ENCODE measurements at places on chromosomes 7 and 10. TPM values are rescaled to one million over a fixed set of nuclear protein-coding genes. Genes with fewer than 3 reads are reported as not detected.
A peak's percentile ranks its signal among the peaks of the same experiment; 100 is the strongest.

ELMO1 gene
- total RNA-seq = 24.4 TPM

DNA sequence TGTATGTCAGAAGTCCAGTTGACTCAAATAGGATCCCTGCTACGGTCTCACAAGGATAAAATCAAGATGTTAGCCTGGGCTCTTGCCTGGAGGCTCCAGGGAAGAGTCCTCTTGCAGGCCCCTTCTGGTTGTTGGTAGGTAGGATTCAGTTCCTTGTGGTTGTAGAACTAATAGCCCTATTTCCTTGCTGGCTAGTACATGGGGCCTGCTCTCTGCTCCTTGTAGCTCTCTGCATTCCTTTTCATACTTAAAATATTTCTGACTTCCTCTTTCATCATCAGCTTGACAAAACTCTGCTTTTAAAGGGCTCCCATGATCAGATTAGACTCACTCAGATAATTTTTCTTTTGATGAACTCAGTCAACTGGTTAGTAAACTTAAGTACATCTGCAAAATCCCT lies 756.7 kb downstream of the GATA3 start:
- DNase-seq = no peak

DNA sequence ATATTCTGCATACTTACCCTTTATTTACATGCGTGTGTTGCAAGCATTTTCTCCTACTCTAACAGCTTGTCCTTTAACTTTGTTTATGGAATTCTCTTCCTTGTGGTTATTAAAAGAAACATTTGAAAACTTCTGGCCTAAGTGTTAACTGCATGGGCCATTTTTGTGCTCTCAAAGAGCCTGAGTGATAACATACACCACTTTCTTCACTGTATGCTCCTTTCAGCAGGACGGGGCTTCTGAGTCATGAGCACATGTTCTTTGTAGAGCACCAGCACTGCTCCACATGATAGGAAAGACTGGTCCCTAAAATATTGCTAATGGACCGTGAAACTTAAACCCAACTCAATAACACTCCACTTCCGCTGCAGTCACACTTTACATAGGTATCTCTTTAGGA lies 1093.6 kb upstream of the GHITM start:
- DNase-seq = no peak

DNA sequence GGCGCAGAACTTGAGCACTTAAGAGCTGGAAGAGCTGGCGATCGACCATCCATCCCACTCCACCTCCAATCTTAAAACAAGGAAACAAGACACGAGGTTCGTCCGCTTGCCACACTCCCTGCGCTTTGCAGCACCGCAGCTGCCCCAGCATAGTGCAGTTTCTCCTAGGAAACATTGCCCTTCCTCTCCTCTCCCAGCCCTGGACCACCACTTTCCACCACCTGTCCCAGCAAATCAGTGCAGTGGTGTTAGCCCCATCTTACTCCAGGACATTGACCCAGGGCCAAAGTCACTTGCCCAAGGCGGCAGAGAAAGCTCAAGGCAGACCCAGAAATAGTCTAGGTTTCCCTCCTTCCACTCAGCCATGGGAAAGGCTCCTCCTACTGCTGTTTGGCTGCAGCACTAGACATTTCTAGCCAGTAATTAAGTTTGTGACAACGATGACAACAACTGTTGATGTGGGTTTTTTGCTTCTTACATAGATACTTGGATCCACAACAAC lies 1.5 kb upstream of the PARD3 start:
- no peak for DNase-seq

ELN gene
- total RNA-seq = 149 TPM

SEC31B gene
- 2.0 TPM for total RNA-seq

- no peak for DNase-seq
These were observed 3.1 kb downstream of the SAR1A start for GRCh38 chr10:70167246-70167645.

GRCh38 chr7:97401398-97401797 lies 283.9 kb downstream of the SDHAF3 start:
- DNase-seq = no peak

DNA sequence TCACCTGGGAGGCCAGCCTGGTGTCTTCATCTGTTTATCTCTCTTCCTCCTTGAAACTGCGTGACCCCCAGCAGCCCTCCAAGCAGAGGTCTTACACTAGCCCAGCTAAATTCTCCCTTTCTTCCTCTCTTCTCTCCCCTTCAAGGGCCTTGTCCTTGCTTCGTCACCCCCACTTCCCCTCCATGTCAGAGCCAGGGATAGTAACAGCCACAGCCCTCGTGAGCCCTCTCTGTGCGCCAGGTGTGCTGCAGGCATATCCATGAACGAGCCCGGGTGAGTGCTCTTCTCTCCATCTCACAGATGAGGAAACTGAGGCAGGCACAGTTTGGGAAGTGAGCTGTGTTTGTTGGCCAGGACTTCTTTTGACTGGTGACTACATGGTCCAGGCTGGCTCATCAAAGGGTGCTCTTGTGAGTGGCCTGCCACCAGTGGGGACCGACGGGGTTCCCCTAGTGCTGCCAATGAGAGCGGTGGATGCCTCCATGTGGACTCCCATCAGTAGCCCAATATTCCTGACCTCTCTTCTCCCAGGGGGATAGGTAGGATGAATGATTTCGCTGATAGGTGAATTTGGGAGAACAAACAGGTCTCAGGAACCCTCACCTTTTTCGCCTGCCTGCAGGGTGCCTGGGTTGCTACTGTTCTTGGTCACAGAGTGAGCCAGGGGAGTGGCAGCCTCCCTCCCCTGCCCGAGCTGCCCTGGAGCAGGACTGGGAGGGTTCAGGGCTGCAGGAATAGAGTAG lies 38.1 kb downstream of the ADRA2A start:
- DNase-seq = no peak

- DNase-seq = no peak
These were observed 17.4 kb downstream of the DLG5 start for GRCh38 chr10:77909021-77909748.

- no peak for DNase-seq
These were observed 33.9 kb downstream of the CHN2 start for GRCh38 chr7:29228289-29229011.

- peak; percentile 68 for DNase-seq
These were observed 22.2 kb upstream of the EXOC4 start for GRCh38 chr7:133230591-133231194.

DNA sequence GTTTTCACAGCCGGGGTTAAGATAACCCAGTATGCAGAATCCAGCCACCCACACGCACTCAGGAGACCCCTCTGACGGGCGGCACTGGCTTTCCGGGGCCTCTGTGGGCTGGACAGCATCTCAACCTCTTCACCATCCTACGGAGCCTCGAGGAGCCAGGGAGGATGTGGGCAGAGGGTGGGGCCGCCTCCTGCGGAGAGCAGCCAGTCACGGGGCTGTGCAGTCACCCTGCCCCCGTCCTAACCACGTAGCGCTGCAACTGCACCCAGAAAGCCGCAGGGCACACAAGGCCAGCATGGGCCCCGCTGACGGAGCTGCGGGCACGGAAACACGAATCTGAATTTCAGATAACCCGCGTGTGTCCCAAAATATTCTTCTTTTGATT lies 270.3 kb downstream of the ELFN1 start:
- DNase-seq = peak; percentile 73

DNA sequence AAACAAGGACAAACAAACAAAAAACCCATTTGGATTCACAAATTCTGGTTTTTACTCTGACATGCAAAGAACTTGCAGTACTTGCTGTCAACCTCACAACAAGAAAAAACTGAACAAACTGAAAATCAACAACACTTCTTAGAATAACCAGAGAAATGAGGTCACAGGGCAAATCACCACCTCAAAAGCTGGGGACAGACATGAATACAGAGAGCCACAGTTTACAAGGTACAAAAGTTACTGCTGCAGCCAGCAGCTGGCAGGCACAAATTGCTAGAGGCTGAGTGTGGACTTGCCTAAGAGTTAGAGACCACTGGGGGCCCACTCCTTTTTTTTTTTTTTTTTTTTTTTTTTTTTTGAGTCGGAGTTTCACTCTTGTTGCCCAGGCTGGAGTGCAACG lies 15.0 kb upstream of the RNF32 start:
- DNase-seq = no peak

FAM204A gene
- total RNA-seq = 35.8 TPM

AGAP5 gene
- total RNA-seq = 1.9 TPM

CASTOR2 gene
- 65.0 TPM for total RNA-seq

- DNase-seq = peak; percentile 80
These were observed 95.5 kb downstream of the MAP3K8 start for GRCh38 chr10:30529373-30529998.

DNA sequence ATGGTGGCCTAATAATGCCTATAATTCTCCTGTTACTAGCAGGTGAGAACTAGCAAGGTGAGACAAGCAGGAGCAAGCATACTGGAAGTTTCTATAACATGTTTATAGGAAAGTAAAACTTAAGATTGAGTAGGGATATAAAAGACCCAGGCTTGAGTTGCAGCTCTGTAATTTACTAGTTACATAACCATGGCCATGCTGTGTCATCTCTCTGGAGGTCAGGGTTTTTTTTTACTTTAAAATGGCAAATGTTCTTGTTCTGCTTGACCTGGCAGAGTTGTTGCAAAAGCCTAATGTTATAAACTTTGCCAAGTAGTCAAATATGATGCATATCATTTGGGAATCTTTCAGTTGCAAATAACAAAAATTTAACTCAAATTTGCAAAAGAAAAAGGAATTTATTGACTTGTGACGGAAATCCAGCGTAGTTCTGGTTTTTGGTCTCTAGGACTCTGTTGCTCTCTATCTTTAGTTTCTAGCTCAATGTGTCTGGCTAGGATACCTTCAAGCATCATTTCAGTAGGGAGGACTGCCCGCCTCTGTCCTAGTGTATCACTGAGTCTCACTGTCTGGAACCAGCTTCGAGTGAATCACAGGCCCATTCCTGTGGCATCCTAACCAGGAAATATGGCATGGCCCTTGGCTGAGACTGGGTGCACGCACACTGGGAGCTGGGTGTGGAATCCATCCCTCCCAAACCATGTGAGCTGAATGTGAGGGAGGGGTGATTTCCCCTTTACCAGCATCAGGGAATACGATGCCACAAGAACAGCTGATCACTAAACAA lies 67.9 kb downstream of the ADAM22 start:
- DNase-seq = no peak

GRCh38 chr10:132518572-132519381 lies 18.8 kb upstream of the INPP5A start:
- no peak for DNase-seq

DNA sequence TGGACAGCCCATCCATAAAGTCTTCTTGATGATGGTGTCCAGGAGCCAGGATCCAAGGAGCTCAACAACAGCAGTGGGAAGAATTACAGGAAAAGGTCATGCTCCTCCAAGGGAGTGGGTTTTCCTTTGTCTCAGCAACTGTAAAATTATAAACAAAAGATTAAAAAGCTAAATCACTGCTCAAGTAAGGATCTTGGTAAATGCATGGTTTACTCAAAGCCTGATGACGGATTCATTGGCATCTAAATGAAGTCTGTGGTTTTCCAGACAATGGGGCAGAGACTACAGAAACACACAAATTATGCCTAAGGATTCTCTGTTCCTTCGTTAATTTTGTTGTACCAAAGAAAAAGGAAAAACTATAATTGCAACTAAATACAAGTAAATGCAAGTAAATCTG lies 36.4 kb upstream of the DLX6 start:
- DNase-seq = no peak

KIF11 gene
- 1.4 TPM for total RNA-seq

- no peak for DNase-seq
These were observed 291.3 kb downstream of the WDR37 start for GRCh38 chr10:1347525-1347924.

DNA sequence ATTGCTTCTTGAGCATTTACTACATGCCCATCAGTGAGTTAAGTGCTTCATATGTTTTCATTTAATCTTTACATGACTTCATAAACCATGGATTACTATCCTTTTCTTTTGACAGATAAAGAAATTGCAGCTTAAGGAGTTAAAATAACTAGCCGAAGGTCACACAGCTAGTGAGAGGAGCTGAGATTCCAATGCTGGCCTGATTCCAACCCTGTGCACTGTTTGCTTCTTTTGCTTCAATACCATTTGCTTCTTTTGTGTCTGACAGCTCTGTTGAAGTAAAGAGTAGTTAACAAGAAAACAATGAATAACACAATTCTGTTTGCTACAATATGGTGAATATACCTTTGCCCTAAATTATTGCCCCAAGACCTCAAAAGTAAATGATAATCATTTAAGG lies 132.4 kb downstream of the GRM3 start:
- no peak for DNase-seq

DNA sequence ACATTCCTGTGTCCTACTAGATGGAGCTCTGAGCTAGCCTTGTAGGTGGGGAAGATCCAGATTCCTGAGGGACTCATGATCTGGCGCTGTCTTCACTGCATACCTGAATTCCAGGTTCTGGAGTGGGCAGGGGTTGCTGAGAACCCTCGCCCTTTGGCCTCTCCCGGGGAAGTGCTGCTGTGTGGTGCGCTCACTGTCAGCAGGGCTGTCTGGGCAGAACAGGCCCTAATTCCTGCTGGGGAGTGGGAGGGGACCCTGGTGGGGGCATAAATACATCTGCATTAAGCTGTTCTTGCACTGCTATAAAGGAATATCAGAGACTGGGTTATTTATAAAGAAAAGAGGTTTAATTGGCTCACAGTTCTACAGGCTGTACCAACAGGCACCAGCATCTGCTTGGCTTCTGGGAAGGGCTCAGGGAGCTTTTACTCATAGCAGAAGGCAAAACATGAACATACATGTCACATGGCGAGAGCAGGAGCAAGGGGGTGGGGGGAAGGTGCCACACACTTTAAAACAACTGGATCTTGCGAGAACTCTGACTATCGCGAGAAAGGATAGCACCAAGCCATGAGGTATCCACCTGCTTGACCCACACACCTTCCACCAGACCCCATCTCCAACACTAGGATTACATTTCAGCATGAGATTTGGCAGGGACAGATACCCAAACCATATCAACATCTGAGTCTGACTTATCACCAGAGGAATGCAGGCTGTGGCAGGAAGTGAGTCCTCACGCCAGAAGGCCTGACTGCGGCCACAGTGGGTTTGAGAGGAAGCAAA lies 115.0 kb downstream of the ADCY1 start:
- DNase-seq = peak; percentile 28

ADAMTS14 gene
- total RNA-seq = not detected

GRCh38 chr10:95841661-95842498 lies 65.9 kb upstream of the CC2D2B start:
- no peak for DNase-seq

DNA sequence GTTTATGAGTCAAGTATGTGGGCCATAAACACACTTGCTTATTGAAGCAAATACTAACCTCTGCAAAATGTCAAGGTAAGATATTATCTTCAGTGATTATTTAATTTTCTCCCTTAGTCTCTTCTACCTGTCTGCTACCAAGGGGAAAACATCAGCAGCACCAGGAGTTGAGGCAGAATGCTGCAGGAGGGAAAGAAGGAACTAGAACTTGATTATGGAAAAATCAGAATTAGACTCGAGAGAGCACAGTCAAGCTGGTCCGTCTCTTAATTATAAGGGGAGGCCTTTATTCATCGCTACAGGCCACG lies 4.9 kb upstream of the ZFYVE27 start:
- DNase-seq = no peak

SEMA4G gene
- total RNA-seq = 4.0 TPM
